ENCODE measurements at places on chromosomes 6 and 20. TPM values are rescaled to one million over a fixed set of nuclear protein-coding genes. Genes with fewer than 3 reads are reported as not detected.

SLC22A23 gene
- total RNA-seq, result 1.9 TPM

SNRPB gene
- 788 TPM for total RNA-seq

RIMS4 gene
- 3.2 TPM for total RNA-seq

MDFI gene
- total RNA-seq, result 0.72 TPM

GRCh38 chr6:45574885-45575284, 197.2 kb upstream of the SUPT3H start:
- no peak for DNase-seq

DNA sequence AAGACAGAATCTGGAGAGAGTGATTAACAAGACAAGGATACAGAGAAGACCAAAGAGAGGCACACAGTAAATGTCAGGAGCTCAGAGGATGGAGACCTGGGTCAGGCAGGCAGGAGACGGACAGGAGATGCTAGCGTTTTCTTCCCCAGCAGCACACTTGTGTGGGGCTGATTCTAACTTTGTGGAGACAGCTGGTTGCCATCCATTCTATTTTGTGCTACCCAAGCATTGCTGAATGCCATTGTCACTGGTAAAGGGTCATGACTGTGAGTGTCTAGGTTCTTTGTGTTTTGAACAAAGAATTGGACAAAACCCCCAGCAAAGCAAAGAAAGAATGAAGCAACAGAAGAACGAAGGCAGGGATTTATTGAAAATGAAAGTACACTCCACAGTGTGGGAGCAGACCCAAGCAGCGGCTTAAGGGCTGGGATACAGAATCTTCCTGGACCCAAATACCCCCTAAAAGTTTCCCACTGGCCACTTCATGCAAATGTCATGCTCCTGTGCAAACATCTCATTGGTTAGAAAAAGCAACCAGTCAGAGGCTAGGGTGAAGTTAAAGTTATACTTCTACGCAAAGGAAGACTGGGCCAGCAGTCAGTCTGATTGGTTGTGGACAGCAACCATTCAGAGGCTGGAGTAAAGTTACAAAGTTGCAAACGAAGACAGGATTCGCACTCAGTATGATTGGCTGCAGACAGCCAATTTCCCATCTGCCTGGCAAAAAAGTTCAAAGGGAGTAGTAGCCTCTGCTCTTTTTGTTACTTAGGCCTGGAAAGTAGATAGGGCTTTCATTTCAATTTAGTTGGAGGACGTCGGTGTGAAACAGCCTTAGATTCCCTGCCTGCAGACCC, 17.5 kb downstream of the PTK7 start:
- no peak for DNase-seq

- DNase-seq, result peak; percentile 17
These were observed 268.9 kb downstream of the CDH4 start for GRCh38 chr20:61520893-61521460.

GRCh38 chr20:62056377-62056776, 9.3 kb downstream of the TAF4 start:
- DNase-seq, result no peak

DNA sequence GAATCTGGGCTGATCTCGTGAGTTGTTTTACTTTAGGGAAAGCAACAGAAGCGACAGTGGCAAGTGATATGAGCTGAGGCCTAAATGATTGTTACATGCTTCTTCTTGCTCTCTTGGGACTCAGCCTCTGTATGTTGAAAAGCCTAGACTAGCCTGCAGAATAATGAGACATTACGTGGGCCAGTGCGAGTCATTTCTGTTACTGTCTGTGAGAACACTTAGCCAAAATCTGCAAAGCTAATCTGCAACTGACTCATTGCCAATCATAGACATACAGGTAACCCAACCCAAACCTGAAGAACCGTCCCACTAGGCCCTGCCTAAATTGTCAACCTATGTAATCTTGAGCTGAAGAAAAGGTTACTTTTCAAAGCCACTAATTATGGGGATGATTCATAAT, 77.4 kb upstream of the F13A1 start:
- DNase-seq, result no peak

DNA sequence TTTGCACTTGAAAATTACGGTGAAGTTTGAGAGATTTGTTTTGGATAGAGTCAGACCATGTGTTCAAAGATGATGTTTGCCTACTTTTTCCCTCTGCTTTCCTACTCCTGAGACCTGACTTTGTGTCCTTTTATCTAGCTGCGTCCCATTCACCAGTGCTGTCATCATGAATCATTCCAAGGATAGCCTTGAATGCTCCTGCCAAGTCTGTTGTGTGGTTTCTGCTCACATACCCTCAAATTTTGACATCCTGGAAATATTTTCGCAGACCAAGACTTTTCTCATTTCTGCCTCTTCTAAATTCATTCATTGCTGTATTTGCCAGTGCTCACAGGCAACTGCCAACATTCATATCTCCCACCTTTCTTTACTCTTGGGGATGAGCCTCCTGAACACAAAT, 175.9 kb upstream of the SCGN start:
- DNase-seq, result no peak

DNA sequence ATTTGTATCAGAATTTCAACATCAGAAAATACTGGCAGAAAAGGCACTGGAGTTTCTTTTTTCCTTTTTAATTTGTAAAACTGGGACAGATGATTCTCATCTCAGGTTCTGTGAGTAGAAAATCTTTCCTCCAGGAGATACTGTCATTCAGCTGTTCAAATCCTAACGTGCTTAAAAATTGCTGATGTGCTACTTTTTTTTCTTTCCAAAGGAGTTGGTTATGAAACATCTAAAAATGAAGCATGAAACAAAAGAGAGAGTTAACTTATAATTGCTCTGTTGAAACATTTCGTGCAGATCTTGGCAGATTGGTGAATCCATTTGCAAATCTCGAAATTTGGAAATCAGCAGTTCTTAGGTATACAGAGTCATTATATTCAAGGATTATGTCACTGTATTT, 622.6 kb downstream of the RNF144B start:
- no peak for DNase-seq

DNA sequence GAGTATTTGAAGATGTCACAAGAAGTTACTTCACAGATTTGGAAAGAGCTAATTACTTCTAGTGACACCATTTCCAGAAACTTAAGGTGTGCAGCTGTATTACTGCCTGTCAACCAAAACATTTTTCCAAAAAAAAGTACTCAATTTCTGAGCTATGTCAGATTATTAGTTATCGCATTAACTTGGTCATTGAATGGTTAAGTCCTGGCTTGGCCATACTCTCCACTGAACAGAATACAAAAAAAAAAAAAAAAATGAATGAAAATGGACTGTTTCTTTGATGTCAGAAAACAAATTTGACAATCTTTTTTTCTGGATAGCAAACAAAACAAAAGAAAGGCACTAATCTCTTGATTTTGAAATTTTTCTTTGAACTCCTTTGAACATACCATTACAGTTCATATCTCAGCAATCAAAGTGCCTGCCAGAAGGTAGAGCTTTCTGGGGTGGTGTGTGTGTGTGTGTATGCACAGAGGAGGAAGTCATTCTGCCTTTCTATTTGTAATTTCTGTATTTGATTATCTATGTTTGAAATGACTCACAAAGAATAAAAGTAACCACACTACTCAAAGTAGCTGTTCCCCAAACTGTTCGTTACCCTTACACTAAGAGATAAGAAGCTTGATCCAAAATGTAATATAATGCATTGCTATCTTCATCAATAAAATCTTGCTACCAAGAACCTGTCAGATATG, 210.8 kb upstream of the FUT9 start:
- no peak for DNase-seq

DNA sequence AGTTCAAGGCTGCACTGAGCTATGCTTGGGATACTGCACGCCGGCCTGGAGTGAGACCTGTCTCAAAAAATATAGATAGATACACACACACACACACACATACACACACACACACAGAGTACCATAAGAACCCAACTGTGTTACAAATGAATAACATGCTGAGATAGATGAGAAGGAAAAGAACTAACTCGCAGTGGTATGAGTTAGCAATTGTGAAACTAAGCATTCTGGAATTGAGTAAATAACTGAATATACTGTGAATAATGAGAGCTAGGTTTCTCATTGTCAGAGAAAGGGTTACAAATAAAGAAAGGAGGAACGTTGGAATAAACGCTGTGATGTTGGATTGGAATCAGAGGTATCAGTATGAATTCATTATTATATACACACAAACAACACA, 14.6 kb upstream of the FAXC start:
- DNase-seq, result no peak

DNA sequence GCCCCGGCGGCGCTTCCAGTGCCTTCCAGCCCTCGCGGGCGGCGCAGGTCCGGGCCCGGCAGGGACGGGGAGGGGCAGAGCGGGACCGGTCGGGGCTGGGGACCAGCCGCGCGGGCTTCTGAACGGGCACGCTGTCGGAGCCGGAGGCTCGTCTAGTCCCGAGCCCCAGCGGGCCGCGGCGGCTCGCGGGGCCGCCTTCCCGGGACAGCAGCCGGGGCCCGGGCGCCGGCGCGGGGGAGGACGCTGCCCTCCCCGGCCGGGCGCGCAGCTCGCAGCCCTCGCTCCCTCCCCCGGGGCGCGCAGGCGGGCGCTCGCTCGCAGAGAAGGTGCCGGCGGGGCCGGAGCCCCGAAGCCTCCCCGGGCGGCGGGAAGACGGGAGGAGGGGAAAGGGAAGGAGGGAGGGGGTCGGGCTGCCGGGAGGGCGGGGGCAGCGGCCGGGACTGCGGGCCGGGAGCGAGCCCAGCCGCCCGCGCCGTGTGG, 696 bp upstream of the SIRPA start:
- DNase-seq, result no peak

- DNase-seq, result peak; percentile 63
These were observed 315.6 kb upstream of the PTCHD4 start for GRCh38 chr6:48426636-48427035.

- no peak for DNase-seq
These were observed 175.8 kb downstream of the GMPR start for GRCh38 chr6:16414205-16414604.

DNA sequence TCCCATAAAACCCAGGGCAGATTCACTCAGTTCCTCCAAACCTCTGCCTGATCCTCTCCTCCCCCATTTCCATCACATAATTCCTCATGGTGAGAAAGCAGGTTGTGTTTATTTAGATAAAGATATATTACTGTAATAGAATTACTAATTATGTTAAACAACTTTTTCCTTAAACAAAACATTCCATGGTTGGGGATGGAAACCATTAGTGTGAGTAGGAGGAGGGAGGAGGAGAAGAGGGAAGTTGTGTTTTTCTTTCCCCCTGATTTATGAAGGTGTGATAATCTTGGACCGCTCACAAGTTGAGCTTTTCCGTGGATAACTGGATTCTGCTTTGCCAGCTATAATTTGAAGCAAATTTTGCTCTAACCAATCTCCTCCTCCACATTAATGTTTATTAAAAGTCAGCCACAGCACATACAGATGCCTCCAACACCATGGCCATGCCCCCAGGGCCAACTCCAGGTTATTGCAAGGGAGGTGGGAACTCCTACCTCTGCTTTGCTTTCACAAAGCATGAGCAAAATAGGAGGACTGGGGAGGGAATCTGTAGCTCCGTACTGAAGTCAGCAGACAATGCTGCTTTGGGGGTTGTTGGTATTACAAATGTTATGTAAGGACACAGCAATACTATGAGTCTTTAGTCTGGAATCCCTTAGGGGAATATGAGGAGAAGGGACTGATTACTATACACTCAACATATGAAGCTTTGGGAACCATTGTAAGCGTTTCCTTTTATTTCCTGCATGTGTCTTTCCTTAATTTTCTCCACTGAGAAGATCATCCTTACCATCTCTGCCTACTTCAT, 542.0 kb downstream of the DHX35 start:
- DNase-seq, result no peak

DNA sequence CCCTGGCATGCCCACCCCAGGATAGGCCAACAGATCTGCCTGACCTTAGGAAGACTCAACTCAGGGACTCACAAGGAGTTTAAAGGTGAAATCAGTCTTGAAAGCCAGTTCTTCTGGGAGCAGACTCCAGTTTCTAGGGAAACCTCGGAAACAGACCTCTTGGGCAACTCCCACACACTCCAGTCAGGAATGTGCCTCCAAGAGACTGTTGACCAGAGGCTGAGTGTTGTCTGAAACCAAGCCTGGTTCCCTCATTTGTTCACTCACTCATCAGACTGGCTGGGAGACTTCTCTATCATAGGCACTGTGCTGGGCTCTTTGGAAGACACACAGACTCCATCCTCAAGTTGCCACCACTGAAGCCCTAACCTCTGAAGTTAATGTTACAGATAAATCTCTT, 1.8 kb downstream of the TREM1 start:
- no peak for DNase-seq

GRCh38 chr20:47614703-47615309, 113.1 kb downstream of the NCOA3 start:
- DNase-seq, result no peak

DNA sequence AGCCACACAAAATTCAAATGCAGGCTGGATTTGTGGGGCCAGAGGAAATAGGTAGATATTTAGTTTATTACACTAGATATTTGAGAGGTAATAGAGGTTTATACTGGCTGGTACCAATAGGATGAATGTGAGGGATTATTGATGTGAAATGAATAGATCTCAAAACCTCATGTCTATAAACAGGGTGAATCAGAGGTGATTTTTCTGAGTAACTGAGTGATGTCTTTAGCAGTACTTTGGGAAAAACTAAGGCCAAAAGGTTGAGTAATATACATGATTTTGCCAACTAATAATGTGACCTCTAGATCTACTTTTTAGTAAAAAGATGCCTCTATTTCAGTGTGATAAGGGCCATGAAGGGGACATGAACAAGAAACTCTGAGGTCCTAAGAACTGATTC, 86.8 kb downstream of the HAO1 start:
- no peak for DNase-seq

GRCh38 chr20:1389703-1390580, 2.9 kb downstream of the FKBP1A start:
- no peak for DNase-seq

DNA sequence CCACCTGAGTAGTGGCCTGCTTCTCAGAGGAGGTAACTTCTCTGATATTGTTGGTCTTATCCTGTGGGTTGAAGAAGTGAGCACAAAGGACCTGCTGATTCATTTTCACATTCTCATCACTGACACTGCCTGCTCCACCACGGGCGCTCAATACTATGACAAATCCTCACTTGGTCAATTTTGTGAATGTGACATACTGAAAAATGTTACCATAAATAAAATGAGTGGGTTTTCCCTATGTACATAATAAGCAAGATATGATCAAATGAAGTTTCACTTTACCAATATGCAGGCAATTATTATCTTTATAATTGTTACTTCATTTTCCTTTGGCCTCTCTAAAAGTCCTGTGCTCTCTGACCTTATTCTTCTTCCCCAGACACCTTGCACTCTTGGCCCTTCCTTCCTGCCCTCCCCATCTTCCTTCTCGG, 71.5 kb upstream of the RIPOR2 start:
- no peak for DNase-seq

GRCh38 chr6:44342489-44342888, at the start of gene SPATS1:
SPATS1 (plus strand) TSS chr6:44342650; CDS start chr6:44343096, 446 bp downstream.
- DNase-seq, result no peak

DNA sequence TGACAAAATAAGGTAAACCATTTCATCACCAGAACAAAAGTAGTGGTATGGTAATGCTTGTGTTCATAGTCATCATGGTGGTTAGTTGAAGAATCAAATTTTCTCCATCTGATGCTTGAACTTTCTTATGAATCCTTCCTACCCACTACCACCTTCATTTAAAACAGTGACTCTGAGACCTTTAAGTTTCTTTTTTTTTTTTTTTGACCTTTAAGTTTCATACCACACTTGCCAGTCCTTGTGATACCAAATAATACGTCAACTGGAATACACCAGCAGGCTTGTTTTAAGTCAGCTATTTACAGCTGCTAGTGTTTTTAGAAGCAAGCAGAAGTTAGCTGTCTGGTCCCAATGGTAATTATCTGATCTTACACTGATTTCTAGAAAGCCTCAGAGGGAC, 413.4 kb upstream of the SOX4 start:
- no peak for DNase-seq

GRCh38 chr6:12606616-12607015, 110.0 kb upstream of the PHACTR1 start:
- no peak for DNase-seq

All from H4 (cell line).